Chondrocyte (in vitro differentiated cells): ENCODE measurements at places on chromosomes 1 and 21. TPM values are rescaled to one million over a fixed set of nuclear protein-coding genes. Genes with fewer than 3 reads are reported as not detected.

Gene NGF
- 33.9 to 41.7 TPM (median 41.4 TPM) in 3 replicates for total RNA-seq

DNA sequence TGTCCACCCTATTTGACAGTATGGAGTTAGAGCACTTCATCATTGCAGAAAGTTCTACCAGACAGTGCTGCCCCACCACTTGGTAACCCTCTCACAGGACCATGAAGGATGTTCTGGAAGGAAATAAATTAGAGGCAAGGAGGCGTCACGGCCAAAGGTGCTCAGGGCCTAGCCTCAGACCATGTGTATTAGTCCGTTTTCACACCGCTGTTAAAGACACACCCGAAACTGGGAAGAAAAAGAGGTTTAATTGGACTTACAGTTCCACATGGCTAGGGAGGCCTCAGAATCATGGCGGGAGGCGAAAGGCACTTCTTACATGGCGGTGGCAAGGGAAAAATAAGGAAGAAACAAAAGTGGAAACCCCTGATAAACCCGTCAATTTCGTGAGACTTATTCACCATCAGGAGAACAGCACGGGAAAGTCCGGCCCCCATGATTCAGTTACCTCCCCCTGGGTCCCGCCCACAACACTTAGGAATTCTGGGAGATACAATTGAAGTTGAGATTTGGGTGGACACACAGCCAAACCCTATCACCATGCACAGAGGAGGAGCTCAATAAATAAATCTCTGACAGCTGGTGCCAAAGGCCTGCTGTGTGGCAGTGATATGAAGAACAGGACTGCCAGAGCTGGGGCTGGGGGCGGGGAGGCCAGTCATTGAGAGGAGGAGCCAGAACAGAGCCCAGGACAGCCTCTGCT, 75.8 kb downstream of the FHAD1 start:
- peaks cover 21% of the 10 kb centered on the region for H3K27me3 ChIP-seq
- peaks cover 11% of the 10 kb centered on the region for H3K4me1 ChIP-seq
- DNase-seq: no peak

- DNase-seq: no peak
- no peaks in the 10 kb centered on the region for H3K36me3 ChIP-seq
- no peak overlapping the region for H3K27ac ChIP-seq
Measured at GRCh38 chr21:16644685-16645084, 868.2 kb upstream of the CXADR start.

GRCh38 chr21:16578912-16579311, 849.1 kb downstream of the USP25 start:
- H3K36me3 ChIP-seq: no peaks in the 10 kb centered on the region
- no peak overlapping the region for H3K4me3 ChIP-seq
- peak overlapping the region; percentile 53 for H3K27ac ChIP-seq
- no peaks in the 10 kb centered on the region for H3K27me3 ChIP-seq
- H3K4me1 ChIP-seq: peaks cover 47% of the 10 kb centered on the region

DNA sequence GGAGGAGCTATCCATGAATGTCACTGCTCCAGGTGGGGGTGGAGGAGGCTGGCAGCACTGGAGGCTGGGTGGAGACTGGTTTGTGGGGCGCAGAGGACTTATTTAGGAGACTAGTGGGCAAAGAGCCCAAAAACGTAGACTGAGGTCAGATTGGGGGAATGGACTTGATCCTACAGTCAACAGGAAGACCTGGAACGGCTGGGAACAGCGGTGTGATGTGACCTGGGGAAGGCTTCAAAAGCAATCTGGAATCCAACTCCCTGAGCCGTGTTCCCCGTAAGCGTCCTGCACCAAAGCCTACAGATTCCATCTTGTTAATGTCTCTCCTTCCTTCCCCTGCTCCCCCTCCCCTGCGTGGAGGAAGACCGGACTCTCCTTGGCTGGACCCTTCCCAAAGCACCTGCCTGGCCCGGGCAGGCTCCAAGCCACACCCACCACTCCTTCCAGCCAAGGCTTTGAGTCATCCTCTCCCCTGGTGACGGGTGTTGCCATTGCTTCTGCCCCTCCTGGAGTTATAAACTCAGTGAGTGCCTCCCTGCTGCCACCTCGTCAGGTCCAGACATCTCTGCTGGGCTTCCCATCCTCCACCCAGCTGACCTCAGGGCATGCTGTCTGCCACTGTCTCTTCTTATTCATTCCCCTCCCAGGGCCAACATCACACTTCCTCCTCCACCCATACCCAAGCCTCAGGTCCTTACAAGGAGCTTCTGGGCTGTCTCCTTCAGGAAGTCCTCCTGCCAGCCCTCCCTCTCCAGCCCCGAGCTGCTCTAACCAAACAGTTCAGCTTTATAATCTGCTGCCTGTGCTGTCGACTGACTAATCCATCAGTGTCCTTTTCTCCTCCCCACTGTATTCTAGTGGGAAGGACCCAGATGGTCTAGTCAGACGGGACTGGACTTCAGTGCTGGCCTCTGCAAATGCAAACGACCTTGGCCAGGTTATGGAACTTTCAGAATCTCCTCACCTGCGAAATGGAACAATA, 1.6 kb upstream of the CLSTN1 start:
- H3K27me3 ChIP-seq: no peaks in the 10 kb centered on the region
- DNase-seq: peak; percentile 61
- H3K27ac ChIP-seq: peak overlapping the region; percentile 91
- H3K4me1 ChIP-seq: peaks cover 35% of the 10 kb centered on the region

DNA sequence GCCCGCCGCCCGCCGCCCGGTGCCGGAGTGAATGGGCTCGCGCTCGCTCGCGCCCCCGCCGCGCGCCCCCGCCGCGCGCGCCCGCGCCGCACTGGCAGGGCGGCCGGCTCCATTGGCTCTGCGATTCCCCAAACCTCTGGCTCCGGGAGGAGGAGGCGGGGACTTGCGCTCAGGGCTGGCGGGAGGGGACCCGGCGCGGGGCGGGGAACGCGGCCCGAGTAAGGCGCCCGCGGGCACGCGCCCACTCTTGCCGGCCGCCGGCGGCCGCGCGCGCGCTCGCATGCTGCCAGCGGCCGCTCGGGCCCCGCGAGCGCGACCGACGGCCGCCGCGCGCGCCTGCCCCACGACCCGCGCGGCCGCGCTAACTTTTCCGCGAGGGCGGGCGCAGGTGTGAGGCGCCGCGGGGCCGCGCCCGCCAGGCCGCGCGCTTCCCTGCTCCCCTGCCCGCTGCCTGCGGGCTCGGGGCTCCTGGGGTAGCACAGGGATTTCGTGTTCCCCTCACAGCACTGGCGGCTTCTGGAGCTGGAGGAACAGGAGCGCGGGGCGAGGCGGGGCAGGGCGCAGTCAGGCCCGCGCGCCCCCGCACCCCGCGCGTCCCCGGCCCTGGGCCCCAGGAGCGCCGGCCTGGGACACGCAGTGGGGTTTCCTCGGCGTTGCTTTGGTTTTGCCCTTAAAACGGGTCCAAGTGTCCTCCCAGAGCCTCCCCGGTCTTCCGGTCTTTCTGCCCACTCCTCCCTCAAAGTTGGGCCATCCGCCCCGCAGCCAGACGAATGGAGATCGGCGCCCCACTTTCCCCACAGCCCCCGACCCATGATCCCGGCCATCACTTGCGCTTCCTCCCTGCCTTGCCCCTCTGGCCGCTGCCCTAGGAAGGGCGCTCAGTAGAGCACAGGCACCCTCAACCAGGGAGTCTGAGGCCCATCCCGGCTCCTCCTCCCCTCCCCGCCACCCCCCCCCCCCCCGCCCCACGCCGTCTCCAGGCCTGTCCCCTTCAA, 101.5 kb downstream of the CASZ1 start:
- H3K27ac ChIP-seq: no peak overlapping the region
- H3K27me3 ChIP-seq: peaks cover 12% of the 10 kb centered on the region
- no peak for DNase-seq
- no peaks in the 10 kb centered on the region for H3K36me3 ChIP-seq
- H3K4me1 ChIP-seq: no peaks in the 10 kb centered on the region

GRCh38 chr1:26181586-26182382, 4.5 kb downstream of the CNKSR1 start:
- no peaks in the 10 kb centered on the region for H3K36me3 ChIP-seq
- H3K27ac ChIP-seq: peak overlapping the region; percentile 47
- DNase-seq: no peak

DNA sequence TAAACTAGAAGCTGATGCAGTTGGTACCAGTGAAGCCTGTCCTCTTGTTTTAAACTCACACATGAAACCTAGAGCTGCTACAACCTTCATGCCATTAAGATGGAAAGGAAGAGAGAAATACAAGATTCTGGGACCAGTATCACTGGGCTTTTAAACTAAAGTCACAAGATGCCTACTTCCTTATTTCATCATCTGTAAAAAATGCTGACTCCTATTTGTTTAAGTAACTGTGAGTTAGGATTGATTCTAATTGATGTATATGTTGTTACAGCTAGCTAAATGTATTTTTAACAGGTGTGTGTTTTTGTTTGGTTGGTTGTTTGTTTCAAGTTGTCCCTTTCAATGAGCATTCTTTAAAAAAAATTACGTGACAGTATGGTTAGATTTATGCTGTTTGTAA, 833.3 kb upstream of the PRMT6 start:
- no peaks in the 10 kb centered on the region for H3K36me3 ChIP-seq
- H3K4me3 ChIP-seq: no peak overlapping the region
- H3K27ac ChIP-seq: no peak overlapping the region
- no peaks in the 10 kb centered on the region for H3K27me3 ChIP-seq
- H3K4me1 ChIP-seq: no peaks in the 10 kb centered on the region

DNA sequence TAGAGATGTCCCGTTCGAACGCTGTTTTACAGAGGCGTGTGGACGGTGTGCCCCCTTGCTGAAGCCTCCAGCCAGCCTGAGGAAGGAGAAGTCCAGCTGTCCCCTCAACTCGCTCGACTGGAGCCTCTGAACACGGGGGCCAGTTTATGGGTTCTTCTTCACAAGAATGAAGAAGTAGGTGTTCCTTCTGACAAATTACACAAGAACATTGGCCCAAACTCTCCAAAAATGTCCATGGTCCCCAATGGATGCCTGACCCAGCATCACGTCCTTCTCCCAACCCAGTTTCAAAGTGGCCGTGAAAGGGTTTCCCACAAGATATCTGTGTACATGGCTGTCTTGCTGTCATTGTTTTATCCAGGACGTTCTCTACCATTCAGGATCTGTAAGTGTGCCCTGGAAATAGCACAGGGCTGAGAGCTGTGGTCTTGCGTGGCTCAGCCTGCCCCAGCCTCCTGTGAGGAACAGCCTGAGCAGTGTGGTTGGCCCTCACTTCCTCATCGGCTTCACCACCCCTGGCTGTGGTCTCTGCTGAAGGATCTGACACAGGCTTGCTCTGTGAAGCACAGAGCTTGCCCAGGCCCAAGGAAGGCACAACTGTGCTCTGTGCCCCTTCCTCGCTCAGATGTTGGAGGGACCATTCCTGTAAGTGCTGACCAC, 1.0 kb upstream of the S100B start:
- H3K36me3 ChIP-seq: no peaks in the 10 kb centered on the region
- H3K4me3 ChIP-seq: no peak overlapping the region
- no peaks in the 10 kb centered on the region for H3K27me3 ChIP-seq
- H3K27ac ChIP-seq: no peak overlapping the region
- no peak for DNase-seq

DNA sequence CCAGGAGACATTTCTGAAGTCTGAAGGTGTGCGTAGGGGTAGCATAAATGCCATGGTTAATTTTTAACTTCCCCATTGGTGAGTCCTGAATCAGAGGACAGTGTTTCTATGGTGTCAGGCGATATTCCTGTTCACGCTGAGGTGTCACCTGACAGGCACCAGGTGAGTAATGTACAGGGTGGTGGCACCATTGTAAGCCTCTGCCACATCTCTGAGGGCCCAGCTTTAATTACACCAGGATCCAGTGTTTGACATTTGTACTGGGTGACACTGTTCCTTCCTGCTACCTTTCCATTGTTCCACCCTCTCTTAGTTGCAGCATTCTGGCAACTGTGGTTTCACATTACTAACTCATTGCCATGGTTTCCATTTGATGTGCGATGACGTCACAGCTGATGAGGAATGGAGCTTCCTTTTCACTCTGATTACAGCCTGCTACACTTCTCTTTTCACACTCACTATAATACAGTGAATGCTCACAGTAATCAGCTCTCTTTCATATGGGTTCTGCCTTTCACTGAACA, 40.6 kb upstream of the MARK1 start:
- H3K27ac ChIP-seq: no peak overlapping the region
- H3K4me3 ChIP-seq: no peak overlapping the region
- peaks cover 9% of the 10 kb centered on the region for H3K27me3 ChIP-seq

DNA sequence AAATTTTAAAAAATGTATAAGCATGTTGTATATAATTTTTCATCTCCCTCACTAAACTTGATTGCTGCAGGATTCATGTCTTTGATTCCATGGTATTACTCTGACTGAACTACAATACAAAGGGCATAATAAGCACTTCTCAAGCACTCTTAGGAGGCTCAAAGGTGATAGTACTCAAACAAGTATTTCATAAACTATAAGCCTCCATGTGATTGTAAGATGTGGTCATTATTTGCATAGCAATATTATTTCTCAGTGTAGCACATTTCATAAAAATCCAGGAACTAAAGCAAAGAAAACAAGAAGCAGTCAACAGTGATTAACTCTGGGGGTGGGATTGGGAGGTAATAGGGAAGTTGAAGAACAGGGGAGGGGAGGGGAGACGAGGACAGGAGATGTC, 106.2 kb upstream of the DPT start:
- no peak for DNase-seq
- peaks cover 9% of the 10 kb centered on the region for H3K4me1 ChIP-seq
- no peak overlapping the region for H3K4me3 ChIP-seq
- H3K27ac ChIP-seq: no peak overlapping the region

- H3K27ac ChIP-seq: no peak overlapping the region
- H3K27me3 ChIP-seq: peaks cover 2% of the 10 kb centered on the region
- H3K4me1 ChIP-seq: peaks cover 22% of the 10 kb centered on the region
- H3K4me3 ChIP-seq: no peak overlapping the region
- DNase-seq: no peak
- H3K36me3 ChIP-seq: peaks cover 3% of the 10 kb centered on the region
Measured at GRCh38 chr1:159927849-159928431, 2.6 kb upstream of the TAGLN2 start.

Gene DCST2
- total RNA-seq: 0.30 to 0.36 TPM (median 0.36 TPM) in 3 replicates

Gene SERPINC1
- 0.22 to 0.51 TPM in 2 of 3 replicates, not detected in the other for total RNA-seq
